ENCODE measurements at places on chromosomes 4 and X.

- DNase-seq = peak; percentile 32
Observed at GRCh38 chr4:77158487-77158861, 1.5 kb downstream of the CCNG2 start.

DNA sequence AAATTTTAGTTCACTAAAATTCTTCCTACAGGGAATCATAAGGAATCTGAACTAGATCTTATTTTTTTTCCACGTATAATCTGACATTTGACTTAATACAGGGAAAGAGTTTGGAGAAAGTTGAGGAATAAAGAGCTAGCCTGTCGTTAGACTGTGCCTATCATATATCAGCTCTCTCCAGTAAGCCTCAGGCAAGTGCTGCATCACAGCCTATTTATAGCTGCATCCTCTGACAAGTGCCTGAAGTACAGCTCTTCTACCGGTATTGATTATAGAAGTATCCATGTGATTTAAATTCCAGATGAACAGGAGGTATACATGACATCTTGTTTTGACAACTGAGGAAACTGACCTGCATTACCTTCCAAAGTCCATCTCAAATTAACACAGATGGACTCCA lies 248.9 kb downstream of the TLL1 start:
- no peak for DNase-seq

GRCh38 chr4:83217721-83218522 lies 66.7 kb downstream of the COQ2 start:
- peak; percentile 76 for DNase-seq

GRCh38 chr4:169142906-169143305 lies 127.8 kb downstream of the SH3RF1 start:
- no peak for DNase-seq

DNA sequence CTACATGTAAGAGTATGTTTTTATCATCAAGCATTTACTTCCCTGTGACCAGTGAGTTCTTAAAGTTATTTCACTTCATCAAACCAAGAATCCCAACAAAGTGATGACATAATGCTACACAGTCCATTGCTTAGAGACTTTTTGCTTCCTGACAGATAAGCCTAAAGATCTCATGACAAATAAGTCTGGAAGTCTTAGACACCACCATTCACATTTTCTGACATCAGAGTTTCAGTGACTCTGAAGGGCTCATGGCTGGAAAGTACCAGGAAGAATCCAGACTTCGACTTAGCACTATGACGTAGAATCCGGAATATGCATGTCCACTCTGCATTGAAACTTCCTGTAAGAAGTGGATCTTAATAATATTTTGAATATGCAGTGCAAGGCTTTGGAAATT lies 53.7 kb downstream of the CLDN22 start:
- no peak for DNase-seq

GRCh38 chr4:1198098-1198844 lies 25.9 kb upstream of the SPON2 start:
- no peak for DNase-seq

- no peak for DNase-seq
Observed at GRCh38 chrX:126994032-126994600, 174.6 kb downstream of the PRR32 start.

DNA sequence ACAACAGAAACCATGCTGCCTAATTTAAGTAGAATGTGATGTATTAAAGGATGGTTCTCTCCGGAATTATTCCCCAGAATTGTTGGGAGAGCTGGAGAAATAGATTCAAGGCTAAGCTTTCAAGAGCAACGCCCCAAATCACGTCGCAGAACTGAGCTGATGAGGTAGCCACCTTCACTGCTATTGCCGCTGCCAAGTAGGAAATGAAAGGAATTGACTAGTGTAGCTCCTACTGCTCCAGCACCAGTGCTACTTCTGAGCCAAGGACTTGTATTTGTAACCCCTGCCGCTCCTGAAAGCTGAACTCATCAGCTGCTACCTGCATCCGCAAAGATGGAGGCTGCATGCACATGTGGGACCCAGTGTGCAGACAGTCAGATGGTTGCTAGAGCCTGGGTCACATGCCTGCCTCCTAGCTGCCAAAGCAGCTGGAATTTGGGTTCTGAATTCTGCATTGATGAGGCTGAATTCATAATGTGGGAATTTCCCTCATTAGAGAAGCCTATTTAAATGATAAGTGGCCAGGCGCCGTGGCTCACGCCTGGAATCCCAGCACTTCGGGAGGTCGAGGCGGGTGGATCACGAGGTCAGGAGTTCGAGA lies 173.9 kb downstream of the PDGFRA start:
- DNase-seq = no peak

DNA sequence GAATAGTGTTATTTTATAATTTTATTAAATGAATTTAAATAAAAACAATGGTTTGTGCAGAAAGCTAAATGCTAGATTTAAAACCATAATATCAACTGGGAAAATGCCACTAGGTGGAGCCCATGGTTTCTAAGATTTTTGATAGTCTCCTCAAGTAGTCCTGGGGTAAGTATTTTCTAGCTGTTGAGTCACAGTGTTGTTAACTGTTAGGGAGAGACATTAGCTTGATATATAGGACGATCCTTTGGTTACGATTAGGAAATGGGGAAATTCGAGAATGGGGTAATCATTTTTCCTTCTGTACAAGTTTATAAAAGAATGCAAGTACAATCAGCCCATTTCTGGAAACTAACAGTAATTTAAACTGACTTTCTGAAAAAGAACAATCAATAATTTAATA lies 378.4 kb downstream of the ANKRD50 start:
- DNase-seq = no peak

- DNase-seq = no peak
Observed at GRCh38 chr4:41373221-41373620, 116.5 kb downstream of the UCHL1 start.

DNA sequence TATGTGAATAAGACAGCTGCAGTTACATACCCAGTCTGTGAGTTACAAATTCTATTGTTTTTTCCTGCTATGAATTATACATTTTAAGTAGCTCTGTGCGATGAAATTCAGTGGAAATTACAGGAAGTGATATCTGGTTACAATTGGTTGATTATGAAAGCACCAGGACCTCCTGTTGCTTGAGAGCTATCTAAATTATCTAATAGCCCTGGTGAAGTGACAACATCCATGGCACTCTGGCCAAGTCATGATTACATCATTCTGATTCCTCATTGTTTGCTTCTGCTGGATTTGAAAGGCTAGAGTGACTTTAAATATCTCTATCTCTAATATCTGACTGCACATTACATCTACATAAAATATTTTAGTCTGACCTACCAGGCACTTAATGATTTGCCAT lies 515.0 kb downstream of the CFAP47 start:
- no peak for DNase-seq

DNA sequence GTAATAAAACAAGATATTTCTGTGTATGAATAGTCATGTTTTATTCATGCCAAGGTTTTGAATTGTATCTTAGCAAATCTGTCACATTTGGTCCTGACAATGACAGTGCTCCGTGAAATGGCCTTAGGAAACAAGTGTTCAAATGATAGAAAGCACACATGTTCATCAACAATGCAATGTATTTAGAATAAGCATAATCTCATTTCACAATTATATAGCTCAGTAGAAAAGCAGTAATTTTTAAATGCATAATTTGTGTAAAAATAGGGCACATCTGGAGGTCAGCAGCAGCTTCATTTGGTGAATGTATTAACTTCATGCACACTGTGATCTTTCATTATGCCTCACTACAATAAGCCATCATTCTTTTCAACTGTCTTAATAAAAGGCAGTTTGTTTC lies 380.4 kb downstream of the GPM6A start:
- no peak for DNase-seq

- DNase-seq = no peak
Observed at GRCh38 chrX:155841232-155841631, 39.9 kb upstream of the VAMP7 start.

DNA sequence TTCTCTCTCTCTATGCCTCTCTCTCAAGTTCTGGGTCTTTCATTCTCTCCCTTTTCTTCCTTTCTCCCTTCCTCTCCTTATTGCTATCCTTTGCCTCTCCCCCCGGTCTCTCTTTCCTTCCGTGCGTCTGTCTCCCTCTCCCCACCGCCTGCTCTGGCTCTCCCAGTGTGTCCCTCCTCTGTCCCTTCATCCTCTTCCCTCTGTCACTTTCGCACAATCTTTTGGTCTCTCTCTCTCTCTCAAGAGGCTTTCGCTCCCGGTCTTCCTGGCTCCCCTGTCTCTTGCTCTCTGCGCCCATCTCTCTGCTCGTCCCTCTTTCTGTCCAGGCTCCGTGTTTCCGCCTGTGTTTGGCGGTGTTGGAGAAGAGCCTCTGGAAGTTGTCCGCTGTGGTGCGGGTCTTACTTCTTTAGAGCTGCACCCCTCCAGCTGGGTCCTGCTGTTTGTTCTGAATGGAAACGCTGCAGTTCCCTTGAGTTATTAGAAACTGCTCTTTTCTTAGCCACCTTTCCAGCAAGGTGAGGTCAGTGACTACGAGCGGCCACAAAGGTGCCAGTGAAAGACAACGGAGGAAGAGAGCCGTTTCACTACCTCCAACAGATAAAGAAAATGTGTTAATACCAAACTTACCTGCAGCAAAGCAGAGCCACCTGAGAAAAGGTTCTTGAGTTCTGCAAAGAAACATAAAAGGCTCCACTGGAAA lies 1.1 kb downstream of the BMPR1B start:
- DNase-seq = no peak

DNA sequence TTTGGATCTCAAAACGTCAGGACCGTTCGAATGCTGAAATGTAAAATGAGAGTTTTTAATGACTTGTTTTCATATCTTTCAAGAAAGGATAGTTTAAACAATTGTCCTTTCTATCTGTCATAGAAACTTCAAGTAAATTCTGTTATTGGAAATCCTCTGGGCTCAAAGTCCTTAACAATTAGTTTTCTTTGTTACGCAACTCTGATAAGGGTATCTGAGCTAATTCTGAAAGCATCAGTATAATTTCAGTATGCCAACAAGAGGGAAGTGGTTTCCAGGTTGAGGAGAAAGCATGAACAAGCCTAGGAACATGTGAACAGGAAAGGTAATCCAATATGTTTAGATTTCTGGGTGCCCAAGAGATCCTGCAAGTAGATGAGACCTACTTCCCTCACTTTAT lies 22.0 kb downstream of the ADH7 start:
- no peak for DNase-seq

- no peak for DNase-seq
Observed at GRCh38 chr4:158090323-158090722, 82.5 kb downstream of the GASK1B start.

GRCh38 chr4:135244056-135244455 lies 1042.5 kb upstream of the PABPC4L start:
- no peak for DNase-seq

GRCh38 chr4:143512978-143513313 lies 556 bp upstream of the SMARCA5 start:
- DNase-seq = no peak

- DNase-seq = no peak
Observed at GRCh38 chr4:4320528-4320927, 30.5 kb downstream of the ZBTB49 start.

DNA sequence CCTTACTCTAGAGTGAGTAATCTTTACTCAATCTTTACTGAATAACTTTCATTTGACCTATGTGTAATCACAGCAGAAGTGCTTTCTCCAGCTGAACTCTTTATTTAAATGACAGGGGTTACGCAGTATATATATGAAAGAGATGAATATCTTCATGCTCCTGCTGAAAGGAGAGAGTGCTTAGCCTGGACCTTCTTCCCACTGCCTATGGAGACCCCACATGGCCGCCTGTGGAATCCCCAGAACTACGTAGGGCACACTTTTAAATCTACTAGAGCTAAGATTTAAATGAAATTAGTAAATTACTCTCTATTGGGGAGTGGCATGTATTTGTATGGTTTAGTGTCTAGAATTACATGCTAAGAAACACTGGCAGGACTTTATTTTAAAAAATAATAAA lies 391.2 kb downstream of the ANKRD50 start:
- DNase-seq = no peak

GRCh38 chr4:1208970-1209704 lies 36.8 kb upstream of the SPON2 start:
- no peak for DNase-seq

DNA sequence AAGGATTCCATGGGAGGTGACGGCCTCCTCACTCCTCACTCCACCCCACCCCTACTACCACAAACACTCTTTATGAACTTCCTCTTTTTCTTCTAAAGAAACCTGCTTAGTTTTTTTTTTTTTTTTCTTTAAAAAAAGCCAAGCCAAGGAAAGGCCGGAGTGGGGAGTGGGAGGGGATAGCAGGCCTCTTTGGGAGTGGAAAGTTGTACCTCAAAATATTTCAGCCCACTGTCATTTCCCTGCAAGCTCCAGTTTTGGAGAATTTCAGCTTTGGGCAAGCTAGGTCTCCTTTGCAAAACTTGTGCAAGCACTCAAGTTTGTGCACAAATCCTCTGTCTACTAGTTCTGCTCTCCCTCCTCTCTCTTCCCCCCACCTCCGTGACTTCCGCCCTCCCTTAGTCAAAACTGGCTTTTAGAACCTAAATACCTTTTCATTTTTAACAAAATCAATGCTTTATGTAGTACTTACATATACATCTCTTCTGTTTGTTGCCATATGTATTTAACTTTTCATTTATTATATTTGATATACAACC lies 512 bp upstream of the ANTXR2 start:
- DNase-seq = peak; percentile 64

- no peak for DNase-seq
Observed at GRCh38 chrX:72054779-72055489, 76.8 kb downstream of the RTL5 start.

DNA sequence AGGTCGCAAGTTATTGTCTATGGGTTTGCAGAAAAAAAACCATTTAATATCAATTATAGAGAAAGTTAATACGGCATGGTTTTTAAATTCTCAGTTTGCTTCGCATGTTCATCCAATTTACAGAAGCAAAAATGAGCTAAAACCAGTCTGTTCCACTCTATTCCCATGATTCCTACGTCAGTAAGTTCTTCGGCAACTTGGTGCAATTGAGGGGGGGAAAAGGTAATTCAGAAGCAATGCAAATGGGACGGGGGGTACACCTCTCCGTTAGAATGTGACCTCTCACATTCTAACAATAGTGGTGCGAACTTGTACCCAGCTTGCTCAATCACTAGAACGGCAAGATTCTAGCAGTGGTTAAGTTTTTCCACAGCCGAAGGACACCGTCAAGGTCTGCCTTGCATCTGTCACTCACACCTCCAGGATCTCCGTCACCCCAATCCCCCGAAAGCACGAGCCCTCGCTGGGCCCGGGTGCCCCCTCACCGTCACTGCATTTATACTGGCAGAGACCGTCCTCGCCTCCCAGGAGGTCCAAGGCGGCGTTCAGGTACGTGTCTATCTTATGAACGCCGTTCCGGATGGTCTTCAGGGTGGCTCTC lies 653 bp downstream of the PLA2G12A start:
- DNase-seq = no peak

GRCh38 chr4:91448668-91449330 lies 855.0 kb upstream of the GRID2 start:
- no peak for DNase-seq

DNA sequence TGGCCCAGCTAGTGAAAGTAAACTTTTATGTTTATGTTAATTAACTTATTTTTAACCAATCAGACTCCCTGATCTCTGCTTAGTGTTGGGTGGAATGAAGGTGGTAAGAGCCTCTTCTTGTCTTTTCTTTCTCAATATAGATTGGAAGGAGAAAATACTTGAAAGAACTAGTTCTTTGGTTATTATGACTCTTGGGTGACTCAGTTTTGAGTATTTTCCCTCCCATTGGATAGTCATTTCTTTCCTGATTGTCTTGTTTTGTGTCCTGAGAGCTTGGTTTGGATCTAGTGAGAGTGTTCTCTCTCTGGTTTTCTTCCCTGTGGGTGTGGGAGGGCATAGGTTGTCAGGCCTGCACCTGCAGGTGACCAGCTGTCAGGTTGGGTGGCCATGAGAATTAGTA lies 172.0 kb upstream of the GLRA2 start:
- DNase-seq = no peak

- DNase-seq = no peak
Observed at GRCh38 chr4:165783626-165784025, 89.4 kb upstream of the TLL1 start.

GRCh38 chr4:26346203-26346620 lies 25.4 kb downstream of the RBPJ start:
- DNase-seq = no peak
